ENCODE measurements at places on chromosomes 5 and 9.

GRCh38 chr9:11755951-11756350, 937.2 kb upstream of the TYRP1 start:
- DNase-seq: no peak

GRCh38 chr5:87936667-87937066, 332.0 kb downstream of the TMEM161B start:
- no peak for DNase-seq

DNA sequence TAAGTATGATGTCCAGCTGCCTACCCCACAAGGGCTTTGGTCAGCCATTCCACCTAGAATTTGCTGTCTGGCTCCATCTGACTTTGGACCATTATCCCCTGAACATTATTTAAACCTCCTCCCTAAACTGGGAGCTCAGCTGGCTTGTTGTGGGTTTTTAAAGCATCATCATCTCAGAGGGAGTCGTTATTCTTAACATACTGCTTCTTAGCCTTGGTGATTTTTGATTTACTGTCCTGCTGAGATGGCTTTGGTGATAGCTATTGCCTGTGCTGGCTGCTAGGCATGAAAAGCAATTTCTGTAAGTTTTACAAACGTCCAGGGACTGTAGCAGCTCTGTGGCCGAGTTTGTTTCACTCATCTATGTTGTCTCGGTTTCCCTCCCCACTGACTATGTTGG, 256.1 kb downstream of the NR3C1 start:
- DNase-seq: no peak

- no peak for DNase-seq
Measured at GRCh38 chr9:77175151-77175550, 2.2 kb upstream of the VPS13A start.

DNA sequence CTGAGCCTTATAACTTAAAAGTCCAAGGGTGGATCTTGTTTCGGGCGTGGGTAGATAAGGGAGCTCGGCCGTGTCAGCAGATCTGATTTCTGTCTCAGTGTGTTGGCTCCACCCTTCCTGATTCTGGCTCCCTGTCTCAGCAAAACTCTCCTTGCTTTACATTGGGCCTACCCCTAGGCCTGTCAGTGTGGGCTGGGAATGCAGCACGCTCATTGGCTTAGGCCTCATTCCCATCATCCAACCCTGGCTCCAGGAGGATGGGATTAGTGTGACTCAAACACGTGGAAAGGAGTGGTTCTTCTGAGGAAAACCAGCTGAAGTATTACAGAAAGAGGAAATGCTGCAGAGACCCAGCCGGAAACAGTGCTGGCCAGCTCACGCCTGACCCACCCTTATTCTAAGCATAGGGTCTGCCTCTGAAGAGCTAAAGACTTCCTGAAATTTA, 59.9 kb downstream of the ZFAND5 start:
- DNase-seq: peak; percentile 24

- DNase-seq: no peak
Measured at GRCh38 chr9:38091310-38092199, 22.5 kb upstream of the SHB start.

- DNase-seq: peak; percentile 11
Measured at GRCh38 chr5:6907320-6907918, 194.2 kb downstream of the TENT4A start.

GRCh38 chr5:98471458-98471857, 302.0 kb upstream of the RGMB start:
- DNase-seq: no peak

- DNase-seq: no peak
Measured at GRCh38 chr5:179199246-179199645, 139.1 kb downstream of the ZNF354C start.

DNA sequence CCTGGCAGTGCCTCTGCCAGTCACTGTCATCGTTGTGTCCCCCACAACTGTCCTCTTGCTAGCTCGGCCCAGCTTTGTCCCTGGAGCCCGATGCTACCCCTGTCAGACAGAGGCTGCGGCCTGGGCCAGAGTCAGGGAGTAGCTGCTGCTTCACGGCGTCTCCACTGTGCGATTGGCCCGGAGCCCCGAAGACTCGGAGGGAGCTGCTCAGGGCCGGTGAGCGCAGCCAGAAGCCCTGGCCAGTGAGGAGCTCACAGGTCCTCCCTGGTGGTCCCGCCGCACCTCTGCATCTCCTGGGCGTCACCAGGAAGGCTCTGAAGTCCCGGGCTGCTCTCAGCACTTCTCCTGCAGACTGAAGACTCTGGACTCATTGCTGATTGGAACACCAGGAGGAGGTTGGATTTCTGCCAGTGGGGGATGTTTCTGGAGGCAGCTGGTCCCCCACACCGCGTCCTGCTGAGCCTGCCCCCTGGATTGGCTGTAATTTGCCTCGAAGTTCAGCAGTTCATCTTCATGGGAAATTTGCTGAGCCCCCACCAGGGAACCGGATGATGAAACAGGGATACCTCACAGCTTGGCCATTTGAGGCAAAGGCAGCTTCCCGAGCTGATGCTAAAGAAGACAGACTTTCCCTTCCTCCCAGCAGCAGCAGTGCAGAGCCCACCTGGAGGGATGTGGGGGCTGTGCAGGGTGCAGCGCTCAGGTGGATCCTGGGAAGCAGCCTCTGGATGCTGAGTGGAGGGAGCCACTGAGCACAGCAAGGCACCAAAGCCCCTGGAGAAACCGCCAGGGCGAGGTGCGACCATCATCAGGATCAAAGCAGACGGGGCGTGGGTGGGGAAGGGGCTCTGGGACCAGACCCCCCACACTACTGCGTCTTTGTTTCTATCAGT, 45.6 kb downstream of the USP20 start:
- no peak for DNase-seq

DNA sequence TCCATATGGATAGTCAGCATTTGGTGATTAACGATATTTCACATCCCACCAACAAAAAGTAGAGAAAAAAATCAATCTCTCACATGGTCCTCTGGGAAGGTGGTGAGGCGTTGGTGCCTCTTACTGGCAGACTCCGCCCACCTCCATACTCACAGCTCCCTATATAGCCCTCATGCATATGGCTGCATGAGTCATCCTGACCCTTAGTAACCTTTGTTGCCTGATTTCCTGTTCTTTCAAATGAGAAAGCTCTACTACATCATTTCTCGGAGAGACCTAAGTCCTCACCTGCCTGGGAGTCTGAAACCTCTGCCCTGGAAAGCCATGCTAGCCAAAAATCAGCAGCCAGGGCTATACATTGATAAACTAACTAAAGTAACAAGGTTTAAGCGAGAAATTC, 33.3 kb upstream of the ABCA1 start:
- DNase-seq: peak; percentile 86

- no peak for DNase-seq
Measured at GRCh38 chr5:81854915-81855314, 104.0 kb upstream of the SSBP2 start.

GRCh38 chr9:91677822-91678436, 254.3 kb upstream of the NFIL3 start:
- no peak for DNase-seq

DNA sequence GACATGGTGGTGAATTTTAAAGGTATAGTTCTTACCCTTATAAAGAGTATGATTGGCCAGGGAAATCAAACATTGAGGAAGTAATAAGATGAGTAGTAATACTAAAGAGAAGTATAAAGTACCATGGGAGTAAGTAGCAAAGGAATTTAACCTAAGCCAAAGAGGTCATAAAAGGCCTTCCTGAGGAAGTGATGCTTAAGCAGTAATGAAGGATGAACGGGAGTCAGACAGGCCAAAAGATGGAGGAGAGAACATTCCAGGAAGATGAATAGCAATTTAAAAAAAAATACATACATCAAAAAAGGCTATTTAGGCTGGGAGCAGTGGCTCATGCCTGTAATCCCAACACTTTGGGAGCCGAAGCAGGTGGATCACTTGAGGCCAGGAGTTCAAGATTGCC, 29.0 kb downstream of the KLHL3 start:
- DNase-seq: no peak

DNA sequence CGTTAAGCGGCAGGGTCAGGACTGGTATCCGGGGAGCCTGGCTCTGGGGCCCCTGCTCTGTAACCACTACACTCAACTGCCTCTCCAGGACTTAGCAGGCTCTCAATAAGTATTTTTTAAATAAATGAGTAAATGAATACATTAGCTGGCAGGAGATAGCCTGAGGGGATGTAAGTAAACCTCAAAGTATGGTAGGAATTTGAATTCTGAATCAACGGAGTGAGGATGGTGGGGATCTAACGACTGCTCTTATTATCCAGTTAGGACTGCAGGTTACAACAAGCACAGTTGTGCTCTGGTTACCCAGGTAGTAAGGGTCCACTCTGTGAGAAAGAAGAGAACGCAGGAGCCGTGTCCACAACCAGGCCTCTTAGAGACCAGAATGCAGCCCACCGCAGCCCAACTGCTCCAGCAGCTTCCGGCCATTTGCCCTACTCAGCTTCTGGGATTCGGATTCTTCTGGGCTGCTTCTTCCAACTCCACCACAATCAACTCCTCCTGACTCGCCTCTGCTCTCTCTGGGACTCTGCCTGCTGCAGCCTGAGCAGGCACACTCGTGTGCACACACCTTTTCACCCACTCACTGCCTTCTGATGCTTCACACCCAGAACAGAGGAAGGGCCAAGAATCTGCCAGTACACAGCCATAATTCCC, 52.6 kb downstream of the MED27 start:
- no peak for DNase-seq

DNA sequence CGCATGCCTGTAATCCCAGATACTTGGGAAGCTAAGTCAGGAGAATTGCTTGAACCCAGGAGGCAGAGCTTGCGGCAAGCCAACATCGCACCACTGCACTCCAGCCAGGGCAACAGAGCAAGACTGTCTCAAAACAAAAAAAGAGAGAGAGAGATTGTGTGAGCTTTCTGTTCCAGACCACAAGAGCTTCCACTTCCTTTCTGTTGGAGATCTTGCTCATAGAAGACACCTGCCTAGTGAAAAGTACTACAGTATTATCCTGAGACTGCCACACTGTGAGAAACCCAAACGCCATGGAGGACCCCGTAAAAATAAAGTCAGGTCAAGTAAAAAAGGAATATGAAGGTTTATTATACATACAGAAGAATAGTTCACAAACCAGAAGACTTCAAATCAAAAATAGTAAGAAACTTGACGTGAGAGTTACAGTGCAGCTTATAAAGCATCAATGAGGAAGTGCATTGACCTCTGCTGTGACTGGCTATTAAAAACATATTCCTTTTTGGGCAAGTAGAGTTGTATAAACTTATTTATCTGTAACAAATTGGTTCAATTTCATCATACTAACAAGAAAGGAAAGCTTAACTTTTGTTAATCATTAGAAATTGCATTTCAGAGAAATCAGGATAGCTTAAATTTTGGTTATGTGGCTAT, 4.3 kb upstream of the EMB start:
- DNase-seq: peak; percentile 26

DNA sequence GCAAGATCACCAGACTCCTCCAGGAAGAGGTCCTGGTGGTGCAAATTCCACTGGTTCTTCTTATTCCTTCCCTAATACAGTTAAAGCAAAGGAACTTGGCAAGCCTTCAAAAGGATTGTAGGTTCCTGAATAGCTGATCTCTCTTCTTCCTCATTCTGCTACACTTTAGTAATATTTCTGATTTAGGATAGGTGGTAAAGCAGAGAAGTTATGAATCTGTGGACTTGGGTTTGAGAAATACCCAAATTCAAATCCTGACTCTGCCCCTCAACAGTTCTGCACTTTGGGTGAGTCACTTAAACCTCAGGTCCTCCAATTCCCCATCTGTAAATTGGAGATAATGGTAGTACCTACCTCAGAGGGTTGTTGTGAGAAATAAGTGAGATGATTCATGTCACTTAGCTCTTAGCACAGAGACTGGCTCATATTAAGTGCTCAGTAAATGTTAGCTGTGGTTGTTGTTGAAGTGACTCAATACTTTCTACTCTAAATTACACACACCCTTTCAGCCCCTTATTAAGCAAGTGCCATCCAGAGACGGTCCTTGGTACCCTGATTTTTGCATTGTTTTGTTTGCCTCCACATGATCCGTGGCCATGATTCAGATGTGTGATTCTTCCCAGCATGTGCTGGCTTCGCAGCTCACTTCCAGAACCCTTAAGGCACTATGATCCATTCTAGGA, 5.2 kb downstream of the SH3RF2 start:
- DNase-seq: peak; percentile 8

GRCh38 chr5:170638454-170639220, 134.8 kb downstream of the KCNIP1 start:
- peak; percentile 84 for DNase-seq

DNA sequence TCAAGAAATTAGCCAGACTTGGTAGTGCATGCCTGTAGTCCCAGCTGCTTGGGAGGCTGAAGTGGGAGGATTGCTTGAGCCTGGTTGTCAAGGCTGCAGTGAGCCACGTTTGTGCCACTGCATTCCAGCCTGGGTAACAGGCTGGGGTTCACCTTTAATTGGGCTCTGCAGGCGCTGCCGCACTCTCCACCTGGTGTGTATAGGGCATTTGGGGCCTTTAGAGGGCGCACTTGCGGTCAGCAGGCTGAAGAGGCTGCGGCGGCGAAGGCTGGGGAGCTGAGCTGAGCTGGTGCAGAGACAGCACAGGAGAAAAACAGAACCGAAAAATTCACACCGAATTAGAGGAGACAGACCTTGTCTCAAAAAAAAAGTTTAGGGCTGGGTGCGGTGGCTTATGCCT, 31.2 kb downstream of the CDK7 start:
- peak; percentile 31 for DNase-seq

GRCh38 chr9:16442622-16443021, 427.8 kb downstream of the BNC2 start:
- DNase-seq: no peak

GRCh38 chr5:64688965-64689364, 1.3 kb upstream of the SHISAL2B start:
- no peak for DNase-seq

DNA sequence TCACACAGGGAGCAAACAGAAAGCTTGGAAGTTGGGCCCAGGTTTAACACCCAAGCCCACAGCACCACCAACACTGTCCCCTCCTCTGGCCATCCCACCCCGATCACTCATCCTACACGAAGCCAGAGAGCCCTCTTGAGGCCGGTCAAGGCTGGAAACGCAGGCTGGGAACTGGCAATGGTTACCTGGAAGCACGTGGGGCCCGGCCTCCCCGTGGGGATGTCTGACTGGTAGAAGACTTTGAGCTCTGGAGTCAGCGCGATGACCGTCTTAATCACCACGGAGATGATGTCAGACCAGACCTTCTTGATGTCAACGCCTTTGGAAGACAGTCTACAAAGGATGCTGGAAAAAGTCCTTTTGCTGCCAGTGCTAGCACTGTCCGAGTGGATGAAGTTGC, 104.1 kb downstream of the TTLL11 start:
- DNase-seq: no peak

DNA sequence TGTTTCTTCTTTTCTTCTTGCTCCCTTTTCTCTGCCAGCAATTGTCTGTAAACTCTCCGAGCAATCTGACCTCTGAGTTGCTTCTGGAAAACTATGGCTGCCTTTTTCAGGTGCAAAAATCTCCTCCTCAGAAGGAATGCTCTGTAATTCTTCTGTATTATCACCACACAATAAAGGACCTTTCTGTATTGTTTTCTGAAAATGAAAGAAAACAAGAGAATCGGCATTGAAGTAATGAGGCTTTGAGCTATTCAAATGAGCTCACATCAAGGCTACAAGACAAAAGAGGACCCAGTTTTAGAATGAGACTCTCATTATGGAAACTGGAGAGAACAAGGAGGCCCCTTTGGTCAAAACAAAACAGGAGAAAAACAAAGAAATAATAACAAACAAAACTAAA, 86.2 kb upstream of the RETREG1 start:
- DNase-seq: no peak

GRCh38 chr5:57552033-57552432, 69.4 kb upstream of the ACTBL2 start:
- DNase-seq: no peak

Data from activated CD4-positive, alpha-beta T cell treated with anti-CD3 and anti-CD28 coated beads for 36 hours (primary cell).